Left lobe of liver (tissue), 2 donors: ENCODE measurements at places on chromosomes 13 and 19.

DNA sequence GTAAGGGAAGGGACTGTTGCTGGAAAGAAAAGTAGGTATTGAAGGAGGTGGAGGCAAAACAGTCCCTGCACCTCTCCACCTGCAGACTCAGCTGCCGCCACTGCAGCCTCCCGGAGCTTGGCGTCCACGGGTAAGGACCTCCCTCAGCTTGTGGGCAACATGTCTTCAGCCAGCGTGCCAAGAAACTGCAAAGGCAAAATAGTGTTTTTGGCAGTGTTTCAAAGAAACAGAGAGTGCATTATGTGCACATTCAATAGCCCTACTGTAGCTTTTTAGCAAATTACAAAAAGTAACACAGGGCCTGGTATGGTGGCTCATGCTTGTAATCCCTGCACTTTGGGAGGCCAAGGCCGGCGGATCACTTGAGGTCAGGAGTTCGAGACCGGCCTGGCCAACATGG lies 57.4 kb downstream of the ATP11A start:
- no peak for DNase-seq

DNA sequence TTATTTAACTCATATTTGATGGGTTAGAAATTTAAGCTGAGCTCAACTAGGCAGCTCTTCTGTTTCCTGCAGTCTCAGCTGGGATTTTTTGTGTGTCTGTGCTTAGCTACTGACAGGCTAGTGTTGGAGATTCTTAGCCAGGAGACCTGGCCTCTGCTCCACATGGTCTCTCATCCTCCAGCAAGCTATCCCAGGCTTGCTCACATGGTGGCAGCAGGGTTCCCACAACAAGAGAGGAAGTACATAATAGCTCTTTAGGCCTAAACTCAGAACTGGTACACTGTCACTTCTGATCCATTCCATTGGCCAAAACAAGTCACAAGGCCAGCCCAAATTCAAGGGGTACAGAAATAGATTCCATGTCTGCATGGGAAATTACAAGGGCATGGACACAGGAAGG lies 406.2 kb downstream of the SUCLA2 start:
- DNase-seq: no peak

GRCh38 chr19:34734537-34735103 lies 577 bp downstream of the ZNF181 start:
- no peak for DNase-seq

DNA sequence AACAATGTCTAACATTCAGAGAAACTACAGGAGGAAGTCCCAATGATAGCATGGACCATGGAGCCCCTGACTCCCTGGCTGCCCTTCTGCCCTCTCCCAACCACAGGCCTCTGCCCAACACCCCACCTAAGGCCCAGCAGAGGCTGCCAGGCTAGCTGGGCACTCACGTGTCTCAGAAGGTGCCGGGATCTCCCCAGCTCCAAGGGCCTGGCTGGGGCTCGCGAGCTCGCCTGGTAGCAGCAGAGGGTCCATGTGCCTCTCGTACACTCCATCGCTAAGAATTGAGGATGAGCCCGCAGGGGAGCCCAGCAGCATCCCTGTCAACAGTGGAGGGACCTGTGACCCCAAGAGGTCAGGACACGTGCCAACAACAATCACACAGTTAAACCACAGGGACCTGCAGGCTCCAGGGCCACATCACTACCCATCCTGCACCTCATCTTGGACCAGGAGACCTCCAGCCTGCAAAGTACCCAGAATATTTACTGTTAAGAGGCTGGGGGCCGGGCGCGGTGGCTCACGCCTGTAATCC lies 9.4 kb downstream of the ZSCAN18 start:
- no peak for DNase-seq

- DNase-seq: peak; percentile 65
These were observed 2.6 kb downstream of the ADAT3 start for GRCh38 chr19:1907563-1908363.

GRCh38 chr13:51292000-51292565 lies 47.4 kb upstream of the SERPINE3 start:
- no peak for DNase-seq

- DNase-seq: no peak
These were observed 10.3 kb downstream of the IER2 start for GRCh38 chr19:13160557-13160956.

DNA sequence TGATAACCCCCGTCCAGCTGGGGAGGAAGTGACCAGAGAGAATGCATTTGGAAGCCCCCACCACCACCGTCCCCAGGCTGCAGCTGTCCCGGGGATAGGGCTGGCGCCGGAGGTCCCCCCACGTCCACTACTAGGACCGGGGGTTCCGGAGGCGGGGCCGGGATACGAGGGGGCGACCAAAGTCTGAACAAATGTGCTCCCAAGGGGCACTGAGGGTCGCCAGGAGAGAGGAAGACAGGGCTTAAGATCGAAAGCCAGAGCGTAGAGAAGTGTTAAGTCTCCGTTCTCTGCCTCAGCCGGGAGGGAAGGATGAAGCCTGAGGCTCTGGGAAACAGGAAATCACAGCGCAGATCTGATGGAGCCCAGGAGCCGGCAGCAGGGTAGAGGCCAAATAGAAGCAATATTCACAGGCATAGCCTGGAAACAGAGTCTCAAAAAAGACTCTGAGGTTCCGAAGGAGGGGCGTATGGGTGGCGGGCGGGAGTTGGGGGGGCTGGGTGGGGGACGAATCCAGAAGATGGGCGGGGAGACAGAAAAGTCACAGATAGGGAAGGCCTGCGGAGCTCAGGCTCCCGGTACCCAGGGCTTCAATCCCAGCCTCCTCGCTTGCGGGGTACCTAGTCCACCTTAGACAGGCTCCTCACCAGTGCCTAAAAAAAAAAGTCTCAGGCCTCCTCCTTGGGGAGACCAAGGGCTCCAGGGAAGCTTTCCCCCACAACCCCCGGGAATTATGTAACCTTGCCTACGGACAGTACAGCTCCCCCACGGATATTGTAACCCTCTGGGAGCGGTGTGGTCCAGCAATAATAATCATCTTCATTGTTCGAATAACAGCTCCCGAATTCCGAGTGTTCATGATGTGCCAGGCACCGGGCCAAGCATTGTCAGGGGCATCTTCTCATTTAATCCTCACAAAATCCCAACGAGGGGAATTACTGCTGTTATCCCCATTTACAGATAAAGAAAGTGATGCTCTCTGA lies 1.1 kb upstream of the ERF start:
- no peak for DNase-seq

DNA sequence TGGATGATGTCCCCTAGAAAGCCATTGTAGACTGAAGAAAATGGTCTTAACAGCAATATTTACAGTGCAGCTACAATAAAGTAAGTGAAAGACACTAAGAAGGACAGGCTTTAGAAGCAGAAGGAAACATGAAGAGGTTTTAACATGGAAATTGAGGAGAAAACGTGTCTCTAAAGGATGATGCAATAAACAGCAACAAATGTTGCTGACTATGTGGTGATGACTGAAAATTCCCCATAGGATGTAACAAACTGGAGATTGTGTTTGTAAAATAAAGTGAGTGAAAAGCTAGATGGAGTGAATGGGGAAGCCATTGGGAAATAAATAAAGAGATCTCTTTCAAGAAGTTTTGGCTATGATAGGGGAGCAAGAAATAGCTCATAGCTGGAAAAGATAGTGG lies 186.7 kb upstream of the IPO5 start:
- no peak for DNase-seq

DNA sequence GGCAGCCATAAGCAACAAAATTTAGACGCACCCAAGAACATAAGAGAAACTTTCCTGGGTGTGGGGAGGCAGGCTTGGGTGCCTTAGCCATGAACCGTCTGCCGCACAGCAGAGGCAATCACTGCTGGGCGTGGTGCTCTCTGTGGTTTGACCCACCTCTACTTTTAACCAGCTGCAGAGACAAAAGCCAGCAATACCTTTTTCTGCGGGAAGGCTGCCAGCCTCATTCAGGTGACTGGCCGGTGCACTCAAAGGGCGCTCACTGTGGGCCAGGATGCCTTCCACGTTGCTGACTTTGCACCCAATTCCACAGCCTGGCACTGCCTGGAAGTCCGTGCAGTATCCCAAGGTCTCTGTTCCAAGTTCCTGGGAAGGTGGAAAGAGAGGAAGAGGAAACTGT lies 69.1 kb downstream of the ATP7B start:
- peak; percentile 67 for DNase-seq

DNA sequence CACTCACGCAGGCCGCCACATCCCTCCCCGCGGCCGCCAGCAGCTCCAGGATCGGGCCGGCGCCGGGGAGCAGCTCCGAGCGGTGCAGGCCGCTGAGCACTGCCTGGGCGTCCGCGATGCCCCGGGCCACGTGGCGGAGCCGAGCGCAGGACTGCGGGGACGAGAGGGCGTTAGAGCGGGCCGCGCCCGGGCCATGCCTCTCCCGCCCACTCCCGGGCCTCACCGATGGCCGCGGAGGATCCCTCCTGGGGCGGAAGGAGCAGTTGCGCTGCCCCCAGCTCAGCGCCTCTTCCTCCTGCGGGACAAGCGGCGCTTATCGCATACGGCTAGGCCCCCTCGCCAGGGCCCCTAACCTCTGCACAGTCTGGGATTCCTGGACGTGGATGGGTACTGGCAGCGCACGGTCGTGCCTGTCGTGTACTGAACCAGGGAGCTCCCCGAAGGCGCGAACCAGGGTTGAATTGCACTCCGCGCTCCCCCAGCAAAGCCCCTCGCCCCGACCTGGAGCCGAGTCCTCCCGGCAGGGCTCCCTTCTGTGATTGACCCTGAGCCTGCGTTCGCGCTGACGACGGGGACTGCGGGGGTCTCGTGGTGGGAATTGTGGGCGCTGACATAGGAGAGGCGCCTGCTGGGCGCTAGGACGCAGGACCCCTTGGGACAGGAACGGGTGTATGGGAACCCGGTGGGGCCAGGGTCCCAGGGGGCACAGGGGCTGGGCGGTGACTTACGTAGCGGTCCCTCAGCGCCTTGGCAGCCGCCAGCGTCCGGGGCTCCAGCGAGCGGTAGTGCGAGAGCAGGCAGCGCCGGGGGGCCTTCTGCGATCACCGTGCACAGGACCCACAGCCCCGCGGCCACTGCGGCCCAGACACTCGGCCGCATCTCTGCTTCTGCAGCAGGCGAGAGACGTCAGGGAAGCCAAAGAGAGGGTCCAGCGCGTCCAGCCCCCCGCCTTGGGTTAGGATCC lies 673 bp downstream of the IFNL4 start:
- no peak for DNase-seq

GRCh38 chr13:40993987-40994386 lies 25.1 kb downstream of the ELF1 start:
- DNase-seq: no peak
